ENCODE measurements at places on chromosomes 7 and 10. TPM values are rescaled to one million over a fixed set of nuclear protein-coding genes. Genes with fewer than 3 reads are reported as not detected.

Gene PPP1R17
- not detected for total RNA-seq

Gene C10orf143
- 0.29 TPM for total RNA-seq

Gene PDE6C
- total RNA-seq = not detected

Gene CNPY1
- not detected for total RNA-seq

Gene TMEM229A
- not detected for total RNA-seq

Gene UNCX
- total RNA-seq = not detected

Gene SH2D4B
- 0.29 TPM for total RNA-seq

Gene ANLN
- total RNA-seq = 236 TPM

Gene SNCG
- total RNA-seq = 3.9 TPM

Gene BTBD16
- total RNA-seq = not detected

Gene SFTPA1
- not detected for total RNA-seq

Gene CHPF2
- 125 TPM for total RNA-seq
